Stimulated activated CD4-positive, alpha-beta T cell treated with anti-CD3 and anti-CD28 coated beads, Interleukin-1b, Interleukin-23, amount 100 ng/mL, for 24 hours (primary cell): ENCODE measurements at places on chromosomes 3 and 15.

DNA sequence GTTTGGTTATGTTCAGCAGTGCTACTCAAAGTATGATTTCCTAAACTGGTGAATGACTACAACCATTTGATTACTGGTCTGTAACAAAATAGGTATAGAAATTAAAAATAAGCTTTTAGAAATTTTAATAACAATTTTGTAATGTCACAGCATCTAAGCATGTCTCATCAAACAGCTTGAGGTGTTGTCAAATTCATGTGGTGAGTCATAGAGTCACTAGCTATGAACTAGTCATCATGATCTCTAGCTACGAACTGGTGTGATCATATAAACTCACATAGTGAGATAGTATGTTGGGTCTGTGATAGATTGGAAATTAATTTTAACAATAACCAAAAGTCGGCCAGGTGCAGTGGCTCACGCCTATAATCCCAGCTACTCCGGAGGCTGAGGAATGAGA is 213.9 kb upstream of the RBMS3 start:
- DNase-seq: no peak

GRCh38 chr3:61686228-61686648 is 124.9 kb downstream of the PTPRG start:
- no peak for DNase-seq

DNA sequence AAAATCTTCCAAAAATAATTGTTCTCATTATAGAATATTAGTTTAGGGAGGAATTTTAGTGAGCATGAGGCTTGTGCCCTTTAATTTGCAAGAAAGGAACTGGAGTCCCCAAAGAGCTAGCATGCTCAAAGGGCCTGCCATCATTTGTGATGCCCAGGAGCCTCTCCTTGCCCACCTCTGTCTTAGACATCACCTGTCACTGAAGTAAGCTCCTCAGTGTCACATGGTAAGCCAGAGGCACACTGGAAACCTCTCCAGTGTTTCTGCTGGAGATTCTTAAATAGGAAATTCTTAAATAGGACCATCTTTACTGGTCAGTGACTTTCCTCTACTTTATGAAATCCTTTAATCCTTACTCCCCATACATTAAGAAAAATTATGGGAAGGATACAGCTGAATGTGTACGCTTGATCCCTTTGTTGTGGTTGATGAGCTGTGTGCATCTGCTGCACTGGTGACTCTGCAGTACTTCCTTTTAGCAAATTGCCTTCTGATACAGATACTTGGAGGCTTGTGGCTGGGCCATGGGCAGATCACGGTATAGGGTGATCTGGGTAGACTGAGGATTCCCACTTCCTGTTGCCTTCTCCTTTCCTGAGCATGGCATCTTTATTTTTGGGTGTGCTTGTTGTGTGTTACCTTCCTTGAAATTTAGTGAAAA is 197.4 kb downstream of the KLHL25 start:
- DNase-seq: no peak

DNA sequence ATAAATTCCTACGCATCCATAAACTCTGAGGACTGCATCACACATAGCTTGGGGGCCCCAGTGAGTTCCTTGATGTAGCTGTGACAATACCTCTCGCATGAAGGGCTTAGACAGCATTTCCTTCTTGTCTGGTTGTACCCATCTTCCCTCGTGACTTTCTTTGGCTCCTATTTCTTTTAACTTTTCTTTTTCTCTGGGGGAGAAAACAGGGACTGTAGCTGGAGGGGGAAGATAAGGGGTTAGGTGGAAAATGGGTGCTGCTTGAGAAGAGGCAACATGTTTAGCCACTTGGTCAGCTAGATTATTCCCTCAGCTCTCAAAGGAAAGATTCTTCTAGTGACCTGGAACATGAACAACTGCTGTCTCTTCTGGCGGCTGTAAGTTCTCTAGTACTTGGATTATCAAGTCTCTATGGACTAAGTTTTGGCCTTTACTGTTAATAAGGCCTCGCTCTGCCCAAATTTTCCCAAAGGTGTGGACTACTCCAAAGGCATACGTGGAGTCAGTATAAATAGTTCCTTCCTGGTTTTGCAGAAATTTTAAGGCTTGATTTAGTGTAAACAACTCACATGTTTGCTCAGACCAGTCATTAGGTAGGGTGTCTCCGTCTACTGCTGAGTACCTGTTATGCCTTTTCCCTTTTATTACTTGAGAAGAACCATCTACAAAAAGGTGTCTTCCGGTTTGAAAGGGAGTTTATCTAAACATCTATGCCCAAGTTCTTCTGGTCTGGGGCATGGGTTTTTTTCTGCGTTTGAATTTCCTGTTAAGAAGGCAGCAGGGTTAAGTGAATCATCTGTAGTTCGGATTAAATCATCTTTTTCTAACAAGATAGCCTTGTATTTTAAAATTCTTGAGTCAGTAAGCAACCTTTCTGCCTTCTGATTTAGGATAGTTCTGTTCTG is 21.0 kb upstream of the ATG7 start:
- no peak for DNase-seq
